ENCODE measurements at places on chromosomes 1 and 21.
A peak's percentile ranks its signal among the peaks of the same experiment; 100 is the strongest.

DNA sequence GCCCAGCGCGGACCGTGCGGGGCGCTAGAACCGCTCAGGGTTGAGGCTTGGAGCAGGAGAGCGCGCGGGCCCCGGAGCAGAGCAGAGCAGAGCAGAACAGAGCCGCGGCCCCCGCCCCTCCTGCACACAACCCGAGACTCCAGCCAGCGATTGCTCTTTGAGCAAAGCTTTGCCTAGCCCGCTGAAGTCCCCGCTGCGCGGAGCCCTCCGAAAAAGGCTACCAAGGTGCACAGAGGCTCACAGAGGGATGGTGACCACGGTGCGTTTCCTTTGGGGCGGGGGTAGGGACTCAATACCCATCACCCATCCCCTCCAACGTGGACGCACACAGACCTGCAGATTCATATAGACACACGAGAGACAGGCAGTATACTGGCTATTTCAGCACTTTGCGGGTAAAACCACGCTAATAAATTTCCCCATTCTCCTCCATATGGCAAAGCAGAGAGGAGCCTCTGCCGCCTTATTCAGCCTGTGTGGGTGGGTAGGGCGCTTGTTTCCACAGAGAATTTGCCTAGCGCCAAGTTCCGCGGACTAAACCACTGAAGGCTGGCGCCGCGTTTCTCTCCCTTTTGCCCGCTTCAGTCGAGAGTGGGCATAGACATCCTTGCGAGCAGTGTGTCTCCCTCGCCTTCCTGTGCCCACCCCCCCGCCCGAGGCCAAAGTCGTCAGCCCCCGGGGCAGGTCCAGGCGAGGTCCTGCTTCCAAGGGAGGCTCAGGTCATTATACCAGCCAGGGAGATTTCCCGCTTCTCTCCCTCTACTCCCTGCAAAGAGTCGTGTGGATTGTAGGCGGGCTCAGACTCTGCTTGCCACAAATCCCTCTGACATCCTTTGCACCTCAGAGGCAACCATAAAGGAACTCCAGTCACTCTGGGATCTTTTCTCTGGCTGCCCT is 8.5 kb downstream of the HLX start:
- H3K4me1 ChIP-seq: no peaks in the 10 kb centered on the region
- H3K27me3 ChIP-seq: no peaks in the 10 kb centered on the region
- no peaks in the 10 kb centered on the region for H3K36me3 ChIP-seq
- no peak for DNase-seq

- DNase-seq: no peak
- H3K27ac ChIP-seq: no peak overlapping the region
- H3K27me3 ChIP-seq: no peaks in the 10 kb centered on the region
- no peaks in the 10 kb centered on the region for H3K36me3 ChIP-seq
- H3K4me1 ChIP-seq: no peaks in the 10 kb centered on the region
Measured at GRCh38 chr1:200491103-200491502, 81.3 kb upstream of the ZNF281 start.

DNA sequence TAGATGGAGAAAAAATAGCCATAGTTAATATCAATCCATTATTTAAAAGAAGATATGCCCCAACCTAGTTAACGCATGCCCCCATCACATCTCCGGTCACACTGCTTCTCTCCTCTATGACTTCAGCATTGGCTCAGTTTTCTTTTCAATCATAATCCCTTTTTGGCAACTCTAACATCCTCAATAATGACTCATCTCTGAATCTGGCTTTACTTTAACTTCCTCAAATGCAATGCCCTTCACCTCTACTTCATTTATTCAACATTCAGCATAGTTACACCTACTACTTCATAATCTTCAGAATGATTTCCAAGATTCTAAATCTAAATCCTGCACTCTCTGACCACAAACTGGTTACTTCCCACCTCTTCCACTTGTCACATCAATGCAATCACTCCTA is 417.3 kb downstream of the USH2A start:
- H3K4me1 ChIP-seq: no peaks in the 10 kb centered on the region
- H3K27ac ChIP-seq: no peak overlapping the region
- no peaks in the 10 kb centered on the region for H3K27me3 ChIP-seq
- DNase-seq: no peak
- H3K36me3 ChIP-seq: no peaks in the 10 kb centered on the region

GRCh38 chr1:56707379-56707778 is 62.3 kb downstream of the PRKAA2 start:
- no peak overlapping the region for H3K27ac ChIP-seq
- peak; percentile 30 for DNase-seq
- no peaks in the 10 kb centered on the region for H3K27me3 ChIP-seq
- H3K36me3 ChIP-seq: no peaks in the 10 kb centered on the region

- H3K27ac ChIP-seq: no peak overlapping the region
- H3K4me1 ChIP-seq: no peaks in the 10 kb centered on the region
- no peaks in the 10 kb centered on the region for H3K36me3 ChIP-seq
- no peak overlapping the region for H3K4me3 ChIP-seq
- H3K27me3 ChIP-seq: no peaks in the 10 kb centered on the region
Measured at GRCh38 chr1:221217029-221217428, 337.8 kb downstream of the HLX start.

DNA sequence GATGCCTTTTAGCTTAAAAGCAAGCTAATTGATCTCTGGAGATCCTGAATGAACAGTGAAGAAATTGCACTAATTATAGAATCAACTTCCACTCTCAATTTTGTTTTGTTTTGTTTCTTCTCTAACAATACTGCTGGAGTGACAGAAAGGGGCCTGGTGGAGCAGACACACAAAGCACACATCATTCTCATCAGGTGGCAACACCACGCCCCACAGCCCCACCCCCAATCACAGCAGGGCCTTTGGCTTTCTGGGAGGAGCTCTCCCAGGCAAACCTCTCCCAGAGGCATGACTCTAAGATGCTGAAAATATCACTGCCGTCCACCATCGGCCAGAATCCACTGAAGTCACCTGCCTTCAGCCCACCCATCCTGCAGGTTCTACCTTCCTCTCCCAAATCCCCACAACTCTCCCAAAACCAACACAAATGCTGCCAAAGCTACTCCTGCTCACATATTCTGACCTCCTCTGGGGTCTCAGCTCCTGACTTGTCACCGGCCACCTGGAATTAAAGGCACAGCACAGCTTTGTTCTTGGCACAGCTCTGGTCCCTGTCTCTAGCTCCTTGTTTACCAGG is 120.7 kb downstream of the GRIK3 start:
- DNase-seq: no peak
- H3K4me3 ChIP-seq: no peak overlapping the region
- H3K4me1 ChIP-seq: no peaks in the 10 kb centered on the region
- no peaks in the 10 kb centered on the region for H3K36me3 ChIP-seq
- H3K27me3 ChIP-seq: peaks cover 83% of the 10 kb centered on the region

DNA sequence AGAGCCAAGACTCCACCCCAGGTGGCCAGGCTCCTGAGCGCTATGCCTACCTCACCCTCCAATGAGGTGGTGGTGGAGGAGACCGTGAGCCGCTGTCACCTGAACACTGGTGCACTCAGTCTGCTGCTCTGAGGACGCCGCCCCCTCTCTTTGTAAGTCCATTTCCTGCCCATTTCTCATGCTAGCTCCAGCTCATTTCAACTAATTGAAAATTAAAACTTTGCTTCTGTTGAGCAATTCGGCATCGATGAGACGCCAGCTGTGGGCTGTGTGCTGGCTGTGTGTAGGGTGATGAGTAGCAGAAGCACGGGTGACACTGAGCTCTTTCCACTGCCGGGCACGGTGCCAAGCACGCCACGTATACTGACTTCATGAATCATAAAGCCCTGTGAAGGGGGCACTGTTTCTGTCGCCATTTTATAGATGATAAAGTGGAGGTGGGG is 11.2 kb downstream of the TNFRSF1B start:
- no peak overlapping the region for H3K27ac ChIP-seq
- no peak for DNase-seq
- H3K27me3 ChIP-seq: no peaks in the 10 kb centered on the region
- H3K4me1 ChIP-seq: no peaks in the 10 kb centered on the region
- no peaks in the 10 kb centered on the region for H3K36me3 ChIP-seq

DNA sequence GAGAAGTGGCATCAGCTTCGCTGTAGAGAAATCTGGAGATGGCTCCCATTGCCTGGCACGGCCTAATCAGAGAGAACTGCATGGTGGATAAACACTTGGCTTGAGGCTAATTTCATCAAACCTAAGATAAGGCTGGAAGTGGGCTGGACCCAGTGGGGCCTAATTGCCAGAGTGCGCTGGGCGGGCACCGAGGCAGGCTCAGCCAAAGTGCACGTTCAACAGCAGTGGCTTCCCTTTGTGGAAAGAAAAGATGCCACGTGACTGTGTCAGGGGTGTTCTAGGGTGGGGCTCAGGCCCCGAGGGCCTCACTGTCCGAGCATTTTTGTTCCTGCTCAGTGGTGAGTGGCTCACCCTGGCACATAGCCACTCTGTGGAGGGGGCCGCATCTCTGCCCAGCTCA is 5.8 kb downstream of the PLCH2 start:
- H3K27ac ChIP-seq: no peak overlapping the region
- H3K4me3 ChIP-seq: no peak overlapping the region
- H3K4me1 ChIP-seq: peaks cover 19% of the 10 kb centered on the region
- no peaks in the 10 kb centered on the region for H3K36me3 ChIP-seq
- no peak for DNase-seq

DNA sequence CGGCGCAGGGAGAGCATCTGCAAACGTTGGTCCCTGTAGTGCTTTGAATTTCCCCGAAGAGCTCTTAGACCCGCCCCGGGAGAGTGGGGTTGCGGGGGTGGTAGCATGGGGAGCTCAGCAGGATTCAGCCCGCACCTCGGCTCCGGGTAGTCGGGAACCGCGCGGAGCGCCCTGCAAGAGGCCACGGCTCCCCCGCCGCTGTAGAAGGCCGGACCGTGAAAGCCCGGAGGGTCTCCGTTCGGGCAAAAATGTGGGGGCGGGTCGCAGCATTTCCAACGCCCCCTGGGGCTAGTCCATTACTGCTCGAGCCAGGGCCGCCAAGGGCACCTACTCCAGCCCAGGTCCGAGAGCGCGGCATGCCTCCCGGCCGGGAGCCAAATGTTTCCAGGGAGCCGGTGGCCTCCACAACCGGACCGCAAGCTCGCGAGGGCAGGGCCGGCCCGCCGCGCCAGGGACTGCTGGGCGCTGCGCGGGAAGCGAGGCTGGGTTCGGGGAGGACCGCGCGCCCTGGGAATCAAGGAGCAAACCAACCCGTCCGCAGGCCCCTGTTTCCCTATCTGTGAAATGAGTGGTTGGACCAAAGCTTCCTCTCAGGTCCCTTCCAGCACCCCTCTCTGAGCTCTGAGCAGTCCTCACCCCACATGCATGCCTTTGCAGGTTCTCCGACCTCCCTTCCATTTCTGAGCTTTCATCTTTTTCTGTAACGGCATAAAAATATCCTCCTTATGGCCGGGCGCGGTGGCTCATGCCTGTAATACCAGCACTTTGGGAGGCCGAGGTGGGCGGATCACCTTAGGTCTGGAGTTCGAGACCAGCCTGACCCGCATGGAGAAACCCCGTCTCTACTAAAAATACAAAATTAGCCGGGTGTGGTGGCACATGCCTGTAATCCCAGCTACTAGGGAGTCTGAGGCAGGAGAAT is 775 bp upstream of the TMEM63A start:
- H3K27me3 ChIP-seq: no peaks in the 10 kb centered on the region
- no peaks in the 10 kb centered on the region for H3K36me3 ChIP-seq
- peak overlapping the region; percentile 97 for H3K27ac ChIP-seq
- peaks cover 33% of the 10 kb centered on the region for H3K4me1 ChIP-seq
- peak; percentile 51 for DNase-seq

DNA sequence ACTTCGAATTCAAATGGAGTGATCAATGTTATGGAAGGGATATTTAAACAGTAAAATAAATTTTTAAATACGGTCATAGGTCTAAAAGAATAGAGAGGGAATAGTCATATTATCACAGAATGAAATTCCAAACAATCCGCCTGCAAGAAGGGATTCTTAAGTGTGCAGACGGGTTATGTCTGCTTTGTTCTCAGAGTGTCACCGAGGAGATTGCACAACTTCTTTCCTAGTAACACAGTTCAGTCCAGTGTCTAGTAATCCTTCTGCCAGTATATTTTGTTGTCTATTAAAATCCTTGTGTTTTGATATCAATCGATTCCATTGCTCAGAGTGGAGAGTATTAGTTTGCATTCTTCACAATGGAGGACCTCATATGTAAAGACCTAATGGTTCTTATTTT is 48.4 kb downstream of the LRRC53 start:
- H3K27ac ChIP-seq: no peak overlapping the region
- H3K27me3 ChIP-seq: no peaks in the 10 kb centered on the region
- DNase-seq: no peak
- no peaks in the 10 kb centered on the region for H3K36me3 ChIP-seq
- H3K4me1 ChIP-seq: no peaks in the 10 kb centered on the region
- H3K4me3 ChIP-seq: no peak overlapping the region

DNA sequence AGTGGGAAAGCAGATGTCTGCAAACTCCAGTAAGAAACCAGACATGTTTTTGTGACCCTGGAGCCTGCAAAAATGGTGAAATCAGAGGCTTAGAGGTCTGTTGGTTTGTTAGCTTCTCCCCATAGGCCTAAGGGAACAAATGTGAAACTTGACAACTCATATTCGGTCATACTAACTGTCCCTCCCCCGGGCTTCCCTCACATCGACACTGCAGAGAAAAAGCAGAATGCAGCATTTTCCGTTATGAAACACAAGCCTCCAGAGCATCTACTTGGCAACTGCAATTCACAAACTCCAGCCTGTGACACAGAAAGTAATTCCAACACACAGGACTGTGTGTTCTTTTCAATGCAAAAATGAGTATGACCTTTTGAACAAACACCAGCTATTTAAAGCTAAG is 3.7 kb downstream of the KCNA2 start:
- H3K4me3 ChIP-seq: no peak overlapping the region
- H3K4me1 ChIP-seq: no peaks in the 10 kb centered on the region
- H3K36me3 ChIP-seq: no peaks in the 10 kb centered on the region
- 0 out of 2 replicates have a peak, but pooled peaks cover 5% of the 10 kb centered on the region for H3K27me3 ChIP-seq

GRCh38 chr1:221810406-221810805 is 68.5 kb upstream of the DUSP10 start:
- H3K27me3 ChIP-seq: no peaks in the 10 kb centered on the region
- no peaks in the 10 kb centered on the region for H3K36me3 ChIP-seq
- DNase-seq: no peak
- no peak overlapping the region for H3K27ac ChIP-seq
- H3K4me3 ChIP-seq: no peak overlapping the region

GRCh38 chr1:39160703-39161102 is 43.8 kb upstream of the MACF1 start:
- H3K36me3 ChIP-seq: no peaks in the 10 kb centered on the region
- no peak for DNase-seq
- H3K27ac ChIP-seq: no peak overlapping the region
- no peaks in the 10 kb centered on the region for H3K27me3 ChIP-seq
- no peak overlapping the region for H3K4me3 ChIP-seq
- H3K4me1 ChIP-seq: no peaks in the 10 kb centered on the region

DNA sequence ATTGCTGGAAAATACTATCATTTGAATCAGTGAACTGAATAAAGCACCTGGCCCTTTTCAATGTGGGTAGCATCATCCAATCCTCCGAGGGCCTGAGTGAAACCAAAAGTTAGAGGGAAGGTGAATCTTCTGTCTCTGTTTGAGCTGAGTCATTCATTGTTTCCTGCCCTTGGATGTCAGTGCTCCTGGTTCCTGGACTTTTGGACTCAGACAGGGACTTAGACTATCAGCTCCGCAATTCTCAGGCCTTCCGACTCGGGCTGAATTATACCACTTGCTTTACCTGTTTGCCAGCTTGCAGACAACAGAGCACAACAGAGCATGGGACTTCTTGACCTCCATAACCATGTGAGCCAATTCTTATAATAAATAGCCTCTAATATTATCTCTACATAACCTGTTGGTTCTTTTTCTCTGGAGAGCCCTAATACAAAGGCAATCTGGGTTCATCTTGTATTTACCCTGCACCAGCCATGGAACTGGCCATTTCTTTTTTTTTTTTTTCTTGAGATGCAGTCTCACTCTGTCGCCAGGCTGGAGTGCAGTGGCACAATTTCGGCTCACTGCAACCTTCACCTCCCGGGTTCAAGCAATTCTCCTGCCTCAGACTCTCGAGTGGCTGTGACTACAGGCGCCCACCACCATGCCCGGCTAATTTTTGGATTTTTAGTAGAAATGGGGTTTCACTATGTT is 19.2 kb upstream of the VASH2 start:
- peak overlapping the region; percentile 63 for H3K4me3 ChIP-seq
- H3K4me1 ChIP-seq: peaks cover 9% of the 10 kb centered on the region
- no peaks in the 10 kb centered on the region for H3K27me3 ChIP-seq
- no peaks in the 10 kb centered on the region for H3K36me3 ChIP-seq
